Activated T-helper 1 cell treated with anti-CD3 and anti-CD28 coated beads, Interleukin-2, amount 50 U/mL, for 16 hours (primary cell): ENCODE measurements at places on chromosomes 3 and 15.

DNA sequence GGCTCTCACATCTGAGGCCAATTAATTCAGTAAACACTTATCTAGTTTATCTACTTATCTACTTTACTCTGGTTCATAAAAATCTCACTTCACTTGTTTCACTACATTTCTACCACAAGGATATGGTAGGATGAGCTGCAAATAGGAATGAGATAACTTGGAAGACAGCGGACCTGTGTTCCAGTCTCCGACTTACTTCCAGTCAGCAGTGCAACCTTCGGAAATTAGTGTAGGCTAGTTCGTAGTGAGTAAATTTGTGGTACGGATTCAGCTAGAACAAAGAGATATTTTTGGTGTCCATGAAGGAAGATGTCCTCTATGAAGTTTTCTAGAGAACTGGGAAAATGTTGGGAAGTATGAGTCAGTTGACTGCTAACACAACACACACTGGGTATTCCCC, 66.3 kb downstream of the TPRG1 start:
- no peak for DNase-seq

GRCh38 chr15:73979636-73980035, 12.5 kb downstream of the STOML1 start:
- no peak for DNase-seq

DNA sequence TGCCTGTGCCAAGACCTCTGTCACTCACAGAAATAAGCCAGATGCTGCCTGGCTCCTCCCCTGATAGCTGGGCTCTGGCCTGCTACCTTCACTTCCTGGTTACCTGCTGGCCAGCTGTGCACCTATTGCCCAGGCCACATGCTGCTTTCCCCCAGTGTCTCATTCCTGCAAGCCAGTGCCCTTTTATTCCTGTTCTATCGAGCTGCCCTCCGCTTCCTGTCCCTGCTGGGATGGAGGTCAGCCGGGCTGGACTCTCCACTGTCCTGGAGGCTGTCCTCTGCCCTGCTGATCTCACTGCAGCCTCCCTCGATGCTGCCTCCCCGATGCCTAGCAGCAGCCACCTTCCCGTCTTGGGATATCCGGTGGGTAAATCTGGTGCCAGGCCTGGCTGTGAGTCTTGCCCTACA, 37.0 kb upstream of the SNRPA1 start:
- no peak for DNase-seq

GRCh38 chr3:121064121-121064520, 156.1 kb downstream of the STXBP5L start:
- no peak for DNase-seq

GRCh38 chr3:126918355-126918821, 64.5 kb upstream of the PLXNA1 start:
- DNase-seq, result no peak

GRCh38 chr3:170356596-170357175, 829 bp upstream of the SKIL start:
- peak; percentile 46 for DNase-seq

- no peak for DNase-seq
Observed at GRCh38 chr3:112018712-112019111, 15.8 kb upstream of the TMPRSS7 start.

DNA sequence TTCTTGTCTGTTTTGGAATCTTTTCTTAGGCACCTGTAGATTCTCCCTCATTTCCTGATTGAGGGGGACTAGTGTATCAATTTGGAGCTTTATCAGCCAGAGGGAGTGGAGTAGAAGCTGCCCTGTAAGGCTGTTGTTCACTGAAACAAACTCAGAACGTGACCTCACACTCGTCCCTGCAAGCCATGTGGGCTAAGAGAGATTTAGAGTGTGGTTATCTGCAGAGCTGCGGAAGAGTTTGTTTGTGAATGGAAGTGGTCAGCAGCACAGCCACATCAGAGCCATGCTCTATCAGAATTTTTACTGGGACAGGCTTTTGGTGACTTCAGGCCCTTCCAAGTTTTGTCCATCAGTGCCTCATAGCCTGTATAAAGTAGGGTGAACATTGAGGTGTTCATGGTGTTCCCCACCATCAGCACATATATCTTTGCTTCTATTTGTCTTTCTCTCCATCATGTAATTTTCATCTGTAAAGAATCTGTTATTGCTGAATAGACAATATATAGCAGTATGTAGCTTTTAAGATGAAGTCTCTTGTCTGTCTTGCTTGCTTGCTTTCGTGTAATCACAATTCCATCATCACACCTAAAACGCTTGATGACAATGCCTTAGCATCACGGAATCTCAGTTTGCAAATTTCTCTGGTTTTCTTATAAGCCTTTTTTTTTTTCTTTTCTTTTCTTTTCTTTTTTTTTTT, 37.0 kb downstream of the LARS2 start:
- DNase-seq, result no peak

- DNase-seq, result no peak
Observed at GRCh38 chr3:101996832-101997231, 147.5 kb downstream of the NFKBIZ start.

DNA sequence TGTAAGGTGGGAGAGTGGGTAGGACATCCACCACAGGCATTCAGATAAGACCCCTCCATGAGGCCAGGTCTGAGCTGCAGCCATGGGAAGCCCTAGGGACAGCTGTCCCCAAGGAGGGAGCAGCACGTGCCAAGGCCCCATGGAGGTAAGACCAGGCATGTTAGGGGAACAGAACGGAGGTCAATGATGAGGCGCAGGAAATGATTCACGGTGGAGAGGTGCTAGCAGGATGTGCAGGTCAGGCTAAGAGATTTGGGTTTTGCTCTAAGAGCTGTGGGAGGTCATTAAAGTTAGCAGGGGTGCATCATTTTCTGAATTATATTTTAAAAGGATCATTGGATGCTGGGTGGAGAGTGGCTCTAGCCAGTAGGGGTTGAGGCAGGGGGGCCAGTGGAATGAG, 66.4 kb upstream of the SNRPA1 start:
- no peak for DNase-seq

DNA sequence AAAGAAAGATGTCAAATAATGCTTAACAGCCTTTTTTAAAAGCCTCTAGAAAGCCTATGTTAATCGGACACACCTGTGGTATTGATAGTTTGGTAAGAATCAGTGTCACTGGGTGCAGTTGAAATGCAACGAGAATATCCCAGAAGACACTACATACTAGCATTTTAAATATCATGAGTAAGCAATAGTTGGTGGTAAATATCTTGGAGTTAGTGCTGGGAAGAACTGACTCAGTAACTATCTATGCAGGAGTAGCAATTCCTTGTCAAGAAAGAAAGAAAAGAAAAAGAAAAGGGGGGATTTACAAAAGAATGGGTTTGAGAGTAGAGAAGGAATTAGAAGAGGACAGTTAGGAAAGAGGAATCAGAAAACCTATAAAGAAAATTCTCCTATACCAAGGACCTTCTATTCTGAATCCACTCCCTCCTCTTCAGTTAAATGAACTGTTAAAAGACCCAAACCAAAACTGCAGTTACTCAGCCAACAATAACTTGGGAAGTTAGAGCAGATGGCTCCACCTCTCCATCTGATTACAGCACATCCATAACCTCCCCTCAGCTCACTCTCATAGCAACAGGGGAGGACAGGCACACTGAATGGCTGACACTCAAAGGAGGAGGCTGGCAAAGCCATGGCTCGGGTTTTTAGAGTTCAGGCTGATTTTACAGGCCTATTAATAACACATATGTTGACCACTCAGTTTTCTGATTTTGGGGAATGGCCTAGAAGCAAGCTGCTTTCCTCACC, 207.6 kb upstream of the MDFIC2 start:
- no peak for DNase-seq

DNA sequence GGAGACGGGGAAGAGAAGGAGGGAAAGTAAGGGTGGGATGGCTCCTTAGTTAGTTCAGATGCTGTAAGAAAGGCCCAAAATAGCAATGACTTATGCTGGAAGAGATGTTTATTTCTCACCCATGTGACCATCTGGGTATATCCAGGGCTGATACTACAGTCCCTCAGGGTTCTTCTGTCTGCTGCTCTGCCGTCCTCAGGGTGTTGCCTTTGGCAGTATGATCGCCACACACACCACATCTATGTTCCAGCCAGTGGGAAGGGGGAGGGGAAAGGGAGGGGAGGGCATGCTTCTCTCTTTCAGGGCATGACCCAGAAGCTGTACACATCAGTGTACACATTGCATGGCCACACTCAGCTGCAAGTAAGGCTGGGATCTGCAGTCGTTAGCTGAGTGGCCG, 10.2 kb downstream of the CD276 start:
- DNase-seq, result no peak

DNA sequence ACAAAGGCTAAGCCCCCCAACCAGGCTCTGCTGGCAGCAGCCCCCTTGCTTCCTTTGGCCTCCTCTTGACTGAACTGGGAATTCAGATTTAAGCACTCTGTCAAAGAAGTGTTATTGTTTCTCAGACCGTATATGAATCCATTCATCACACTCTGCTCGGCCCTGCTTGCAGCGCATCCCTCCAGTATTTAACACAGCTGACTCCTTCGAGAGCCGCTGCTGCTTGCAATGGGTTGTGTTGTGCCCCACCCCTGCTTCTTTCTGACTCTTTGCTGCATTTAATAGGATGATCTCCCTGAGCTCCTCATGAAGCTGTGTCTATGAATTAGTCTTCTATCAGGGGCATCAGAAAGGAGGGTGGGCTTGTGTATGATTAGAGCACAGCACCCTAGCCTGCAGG, 31.2 kb downstream of the C3orf20 start:
- DNase-seq, result no peak

DNA sequence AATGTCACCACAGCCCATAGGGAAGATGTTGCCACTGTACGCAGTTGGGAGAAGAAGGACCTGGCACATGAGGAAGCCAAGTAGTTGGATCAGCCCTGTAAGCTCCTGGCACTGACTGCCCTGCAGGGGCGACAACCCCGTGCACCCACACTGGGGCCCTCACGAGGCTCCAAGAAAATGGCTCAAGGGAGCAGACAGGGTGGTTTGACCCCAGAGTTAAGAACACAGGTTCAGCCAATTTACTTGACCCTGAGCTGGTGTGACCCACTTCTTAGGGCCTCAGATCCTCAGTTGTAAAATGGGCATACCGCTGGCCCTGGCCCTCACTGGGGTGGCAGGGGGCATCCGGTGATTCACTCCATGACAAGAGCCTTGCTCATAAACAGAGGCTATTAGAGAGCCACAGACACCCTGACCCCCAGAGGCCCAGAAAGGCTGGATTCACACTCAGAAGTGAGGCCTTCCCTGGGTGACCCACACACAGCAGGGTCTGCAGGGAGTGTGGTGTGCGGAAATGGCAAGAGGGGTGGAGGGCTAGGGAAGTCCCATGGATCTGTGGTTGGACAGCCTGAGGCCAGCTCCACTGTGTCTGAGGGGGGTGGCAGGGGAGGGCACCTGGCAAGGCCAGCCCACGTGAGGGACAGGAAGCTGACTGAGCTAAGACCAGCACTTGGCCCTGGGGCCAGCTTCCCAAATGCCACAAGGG, 1.7 kb upstream of the HHATL start:
- DNase-seq, result no peak

DNA sequence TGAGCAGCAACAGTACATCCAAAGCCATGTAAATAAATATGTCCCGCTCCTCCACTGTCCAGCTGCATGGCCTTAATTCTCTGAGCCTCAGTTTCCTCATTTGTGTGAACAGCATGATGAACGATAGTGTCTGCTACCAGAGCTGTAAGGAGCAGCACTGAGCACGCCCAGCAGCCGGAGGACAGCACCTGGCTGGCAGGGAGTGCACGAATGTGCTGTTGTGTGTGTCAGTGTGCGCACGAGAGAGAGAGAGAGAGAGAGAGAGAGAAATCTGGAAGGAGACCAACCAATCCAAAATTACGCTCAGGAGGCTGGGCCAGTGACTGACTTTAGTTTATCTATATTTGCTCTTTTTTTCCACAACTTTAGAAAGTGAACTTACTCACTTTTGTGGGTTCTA, 26.6 kb upstream of the PLXNA1 start:
- no peak for DNase-seq

- no peak for DNase-seq
Observed at GRCh38 chr3:156579427-156579851, 24.5 kb upstream of the SSR3 start.

DNA sequence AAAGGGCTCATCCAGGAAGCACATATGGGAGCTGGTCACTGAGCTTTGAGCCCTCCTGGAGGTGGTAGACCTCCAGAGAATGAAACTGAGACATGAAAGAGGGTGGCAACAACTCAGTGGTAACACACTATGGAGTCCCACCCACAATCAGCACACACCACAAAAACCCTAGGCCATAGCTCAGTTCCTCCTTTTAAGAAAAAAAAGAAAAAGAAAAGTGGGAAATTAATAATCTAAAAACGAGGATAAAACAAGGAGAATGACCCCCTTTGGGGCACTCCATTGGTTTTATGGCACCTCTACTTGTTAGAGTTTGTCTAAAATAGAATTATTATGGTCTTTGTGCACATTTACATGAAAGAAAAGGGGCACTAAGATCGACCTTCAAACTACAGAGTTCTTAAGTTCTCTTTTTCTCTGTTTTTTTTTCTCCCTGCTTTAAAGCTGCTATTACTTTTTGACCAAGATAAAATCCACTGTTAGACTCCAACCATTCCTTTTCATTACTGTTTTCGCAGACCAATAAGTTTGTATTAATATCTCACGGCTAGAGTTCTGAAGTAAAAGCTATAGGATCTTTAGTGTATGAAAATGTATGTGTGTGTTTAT, 40.2 kb upstream of the ZBTB20 start:
- no peak for DNase-seq

GRCh38 chr3:56145410-56145809, 322.9 kb downstream of the ERC2 start:
- no peak for DNase-seq

- no peak for DNase-seq
Observed at GRCh38 chr3:162774613-162775100, 1278.0 kb downstream of the OTOL1 start.

DNA sequence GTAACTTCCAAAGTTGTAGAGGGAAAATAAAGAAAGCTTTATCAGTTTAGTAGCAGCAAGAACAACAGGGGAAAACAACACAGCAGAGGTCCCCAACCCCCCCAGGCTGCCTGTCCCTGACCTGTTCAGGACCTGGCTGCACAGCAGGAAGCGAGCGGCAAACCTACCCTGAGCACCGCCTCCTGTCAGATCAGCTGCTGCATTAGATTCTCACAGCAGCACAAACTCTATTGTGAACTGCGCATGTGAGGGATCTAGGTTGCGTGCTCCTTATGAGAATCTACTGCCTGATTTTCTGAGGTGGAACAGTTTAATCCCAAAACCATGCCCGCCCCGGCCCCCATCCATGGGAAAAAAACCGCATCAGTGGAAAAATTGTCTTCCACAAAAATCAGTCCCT, 40.3 kb downstream of the USP50 start:
- DNase-seq, result no peak

GRCh38 chr3:194382196-194382891, 12.8 kb upstream of the LRRC15 start:
- no peak for DNase-seq
